ENCODE measurements at places on chromosomes 6 and 20.

DNA sequence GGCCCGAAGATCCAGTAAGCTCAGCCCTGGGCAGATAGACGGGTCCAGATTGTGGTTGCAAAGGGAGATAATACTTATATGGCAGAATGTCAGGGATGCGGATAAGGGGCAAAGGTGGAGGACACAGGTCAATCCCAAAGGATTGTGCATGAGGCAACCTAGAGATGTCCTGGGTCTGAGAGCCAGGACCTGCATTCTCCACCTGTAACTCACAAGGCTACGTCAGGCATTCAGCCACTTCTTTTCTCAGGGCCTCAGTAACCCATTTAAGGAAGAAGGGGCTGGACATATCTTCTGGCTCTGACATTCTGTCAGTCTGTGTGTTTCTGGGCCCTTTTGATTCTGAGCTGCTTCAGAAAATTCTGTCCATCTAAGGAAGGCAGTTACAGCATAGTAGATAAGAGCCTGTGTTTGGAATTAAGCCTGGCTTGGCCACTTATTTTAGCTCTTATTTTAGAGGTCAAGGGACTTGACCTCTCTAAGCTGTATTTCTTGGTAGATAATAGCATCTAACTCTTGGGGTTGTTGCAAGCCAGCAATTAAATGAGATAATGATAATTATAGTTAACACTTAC is 40.2 kb downstream of the CNBD2 start:
- no peak overlapping the region for H3K27ac ChIP-seq
- H3K36me3 ChIP-seq = no peaks in the 10 kb centered on the region
- H3K27me3 ChIP-seq = no peaks in the 10 kb centered on the region

- H3K4me3 ChIP-seq = no peak overlapping the region
- no peak overlapping the region for H3K27ac ChIP-seq
- H3K4me1 ChIP-seq = no peaks in the 10 kb centered on the region
These were observed 16.6 kb downstream of the ZUP1 start for GRCh38 chr6:116651916-116652315.

DNA sequence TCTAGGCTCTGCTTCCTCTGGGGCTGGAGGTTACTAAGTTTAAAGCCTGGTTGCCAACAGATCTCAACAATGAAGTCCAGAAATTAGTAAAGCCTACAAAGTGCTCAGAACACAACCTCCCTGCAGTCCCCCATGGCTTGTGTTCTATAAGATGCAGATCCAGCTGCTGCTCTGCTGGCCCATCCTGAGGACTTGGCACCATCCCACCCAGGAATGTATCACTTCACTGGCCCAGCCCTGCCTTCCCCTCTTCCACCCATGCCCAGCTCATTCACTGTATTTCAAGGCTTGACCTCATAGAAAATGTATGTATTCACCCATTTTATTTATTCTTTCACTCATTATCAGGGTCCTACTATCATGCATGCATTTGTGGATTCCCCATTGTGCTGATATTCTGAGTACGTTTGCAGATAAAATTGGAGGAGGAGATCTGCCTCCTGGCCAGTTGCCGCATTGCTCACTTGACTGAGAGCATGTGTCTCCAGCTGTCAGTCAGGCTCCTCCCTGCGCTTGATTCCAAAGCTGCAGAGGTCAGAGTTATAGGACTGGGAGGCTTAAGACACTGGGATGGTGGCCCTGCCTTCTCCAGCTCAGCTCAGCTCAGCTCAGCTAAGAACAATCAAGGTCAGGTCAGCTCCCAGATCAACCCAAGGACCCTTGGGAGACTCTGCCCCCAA is 104.8 kb downstream of the MAFB start:
- peak; percentile 39 for DNase-seq
- no peaks in the 10 kb centered on the region for H3K4me1 ChIP-seq
- no peak overlapping the region for H3K4me3 ChIP-seq
- no peaks in the 10 kb centered on the region for H3K36me3 ChIP-seq
- peaks cover 14% of the 10 kb centered on the region for H3K27me3 ChIP-seq

DNA sequence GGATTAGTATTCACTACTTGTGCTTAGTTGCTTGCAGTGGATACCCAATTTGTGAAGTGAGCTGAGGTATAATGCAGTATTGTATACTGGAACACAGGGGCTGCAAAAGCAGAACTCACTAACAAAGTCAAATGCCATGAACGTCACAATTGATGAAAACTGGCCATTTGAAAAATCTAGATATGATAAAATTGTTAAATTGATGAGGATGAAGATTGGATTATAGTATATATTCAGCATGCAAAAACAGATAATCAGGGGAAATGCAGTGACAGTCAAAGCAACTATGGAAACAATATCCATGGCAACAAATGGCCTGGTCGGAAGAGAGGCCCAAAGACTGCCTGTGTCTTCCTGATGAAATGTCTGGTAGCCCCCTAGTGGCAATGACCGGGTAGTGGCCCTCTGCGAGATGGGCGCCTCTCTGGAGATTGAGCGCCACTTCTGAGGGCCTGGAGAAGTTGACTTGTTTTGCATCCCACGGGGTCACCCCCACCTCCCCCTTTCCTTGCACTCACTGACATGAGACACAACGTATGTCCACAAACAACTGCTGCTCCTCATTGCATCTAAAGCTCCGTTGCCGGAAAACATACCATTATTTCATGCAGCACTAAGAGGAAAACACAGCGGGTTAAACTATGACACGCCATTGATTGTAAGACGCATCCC is 43.6 kb downstream of the C6orf15 start:
- no peak overlapping the region for H3K4me3 ChIP-seq
- H3K4me1 ChIP-seq = peaks cover 13% of the 10 kb centered on the region

DNA sequence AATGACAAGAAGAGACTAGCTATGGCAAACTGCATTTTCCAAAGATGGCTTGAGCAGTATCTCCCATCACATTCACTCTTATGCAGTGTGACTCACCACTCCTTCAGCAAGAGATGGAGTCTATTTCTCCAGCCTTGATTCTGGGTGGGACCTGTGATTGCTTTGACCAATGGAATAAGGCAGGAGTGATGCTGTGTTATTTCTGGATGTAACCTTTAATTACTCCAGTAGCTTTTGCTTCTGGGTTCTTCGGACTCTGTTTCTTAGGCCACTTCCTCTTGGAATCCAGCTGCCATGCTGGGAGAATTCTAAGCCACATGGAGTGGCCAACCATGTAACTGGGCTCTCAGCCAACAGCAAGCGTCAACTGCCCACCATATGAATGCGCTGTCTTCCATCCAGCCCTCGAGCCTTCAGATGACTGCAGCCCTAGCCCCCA is 50.7 kb downstream of the TGM2 start:
- DNase-seq = peak; percentile 3
- peak overlapping the region; percentile 38 for H3K27ac ChIP-seq
- no peaks in the 10 kb centered on the region for H3K27me3 ChIP-seq

DNA sequence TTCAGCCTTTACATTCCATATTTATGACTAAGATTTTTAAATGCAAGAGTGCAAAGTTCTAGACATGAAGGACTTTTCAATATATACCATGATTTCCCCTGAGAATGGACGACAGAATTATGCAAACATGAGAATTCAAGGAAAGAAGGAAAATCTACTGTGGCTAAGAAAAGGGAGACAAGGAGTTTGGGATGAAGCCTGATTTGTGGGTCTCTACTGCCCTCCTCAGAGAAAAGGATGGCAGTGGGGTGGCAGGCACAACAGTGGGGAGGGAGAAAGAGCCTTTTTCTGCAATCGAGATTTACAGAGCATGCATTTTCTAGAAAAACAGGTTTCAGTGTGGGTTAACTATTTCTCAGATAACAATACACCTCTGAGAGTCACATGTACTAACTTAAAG is 466.9 kb upstream of the NRSN1 start:
- H3K27ac ChIP-seq = no peak overlapping the region
- H3K4me1 ChIP-seq = no peaks in the 10 kb centered on the region
- no peak for DNase-seq
- H3K27me3 ChIP-seq = no peaks in the 10 kb centered on the region
- H3K36me3 ChIP-seq = no peaks in the 10 kb centered on the region
- no peak overlapping the region for H3K4me3 ChIP-seq

- H3K4me3 ChIP-seq = no peak overlapping the region
- H3K27ac ChIP-seq = no peak overlapping the region
- no peaks in the 10 kb centered on the region for H3K36me3 ChIP-seq
- H3K27me3 ChIP-seq = no peaks in the 10 kb centered on the region
- peaks cover 7% of the 10 kb centered on the region for H3K4me1 ChIP-seq
These were observed 83.1 kb downstream of the GRM1 start for GRCh38 chr6:146111881-146112450.

- H3K4me3 ChIP-seq = no peak overlapping the region
- DNase-seq = no peak
These were observed 144.6 kb upstream of the AFDN start for GRCh38 chr6:167682125-167682524.

GRCh38 chr20:21175433-21175832 is 49.6 kb downstream of the KIZ start:
- H3K27ac ChIP-seq = no peak overlapping the region
- no peaks in the 10 kb centered on the region for H3K4me1 ChIP-seq
- no peak overlapping the region for H3K4me3 ChIP-seq
- no peaks in the 10 kb centered on the region for H3K36me3 ChIP-seq
- DNase-seq = no peak

- H3K27me3 ChIP-seq = no peaks in the 10 kb centered on the region
- peaks cover 75% of the 10 kb centered on the region for H3K36me3 ChIP-seq
- H3K4me3 ChIP-seq = no peak overlapping the region
- DNase-seq = no peak
- peaks cover 19% of the 10 kb centered on the region for H3K4me1 ChIP-seq
These were observed 24.0 kb downstream of the RNF146 start for GRCh38 chr6:127290391-127291265.

Measured in heart right ventricle (tissue), 16 donors.